A172 (cell line): ENCODE measurements at places on chromosomes 3 and 15.

GRCh38 chr3:164476631-164477030 lies 601.7 kb downstream of the SI start:
- DNase-seq = no peak

DNA sequence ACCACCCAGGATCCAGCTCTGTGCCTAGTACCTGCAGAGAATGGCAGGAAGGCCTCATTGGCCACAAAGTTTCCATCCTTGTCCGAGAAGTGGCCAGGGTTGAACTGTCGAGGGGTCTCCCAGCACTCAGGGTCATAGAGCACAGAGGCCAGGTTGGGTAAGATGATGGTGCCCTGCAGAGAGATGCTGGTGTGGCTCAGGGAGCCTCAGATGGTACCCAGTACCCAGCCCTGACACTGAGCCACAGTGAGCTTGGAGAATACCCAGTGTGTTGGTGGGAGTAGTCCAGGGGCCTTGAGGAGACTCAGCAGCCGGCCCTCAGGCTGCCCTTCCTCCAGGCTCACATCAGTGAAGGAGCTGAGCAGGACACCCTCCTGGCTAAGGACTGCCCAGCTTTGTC lies 11.5 kb upstream of the PARL start:
- DNase-seq = no peak

- no peak for DNase-seq
These were observed 60.0 kb downstream of the STT3B start for GRCh38 chr3:31592764-31593163.

GRCh38 chr15:69926721-69927120 lies 171.0 kb downstream of the TLE3 start:
- no peak for DNase-seq

DNA sequence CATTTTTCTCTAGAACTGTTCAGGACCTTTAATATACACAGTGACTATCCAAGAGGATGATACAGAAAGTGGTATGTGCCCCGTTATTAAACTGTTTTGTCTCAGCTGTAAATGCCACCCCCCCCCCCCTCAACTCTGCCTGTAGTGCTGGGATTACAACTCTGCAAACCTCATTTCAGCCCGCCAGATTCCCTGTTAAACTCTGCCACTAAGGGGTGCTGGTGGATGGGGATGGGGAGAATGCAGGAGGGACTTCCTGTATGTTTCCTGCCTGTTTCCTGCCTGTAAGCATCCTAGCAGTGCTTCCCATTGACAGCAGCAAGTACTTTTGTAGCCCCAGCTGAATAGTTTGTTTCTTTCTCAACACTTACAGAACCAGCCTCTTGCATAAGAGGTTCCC lies 301.7 kb upstream of the RORA start:
- no peak for DNase-seq

DNA sequence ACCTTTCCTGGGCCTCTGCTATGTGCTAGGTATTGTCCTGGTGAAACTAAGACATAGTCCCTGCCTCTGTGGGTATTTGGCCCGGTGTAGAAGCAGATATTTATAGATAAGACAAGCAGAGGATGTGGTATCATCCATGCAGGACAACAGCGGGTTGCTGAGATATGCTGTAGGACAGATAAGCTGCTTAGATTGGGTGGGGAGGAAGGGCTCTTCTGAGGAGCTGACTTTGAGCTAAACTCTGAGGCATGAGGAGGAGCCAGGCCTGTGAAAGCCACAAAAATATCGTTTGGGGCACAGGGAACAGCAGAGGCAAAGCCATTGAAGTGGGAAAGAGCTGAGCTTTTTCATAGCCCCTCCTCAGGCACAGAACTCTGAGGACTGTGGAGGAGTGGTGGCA lies 492.5 kb upstream of the CFAP20DC start:
- no peak for DNase-seq

GRCh38 chr15:93917181-93917580 lies 314.2 kb upstream of the MCTP2 start:
- DNase-seq = no peak

- no peak for DNase-seq
These were observed 1.6 kb upstream of the TPM1 start for GRCh38 chr15:63040954-63041353.
